CD8-positive, alpha-beta memory T cell (primary cell): ENCODE measurements at places on chromosomes 7 and 10.

GRCh38 chr10:9449530-9449929 lies 1395.0 kb downstream of the GATA3 start:
- no peak for DNase-seq

- no peak for DNase-seq
These were observed 64.4 kb downstream of the STK17A start for GRCh38 chr7:43647339-43647672.

- no peak for DNase-seq
These were observed at the start of gene CCL24 for GRCh38 chr7:75813781-75814236. TSS of gene CCL24 (minus strand) at chr7:75813806. CDS start at chr7:75813715, 91 bp downstream.

- DNase-seq: no peak
These were observed 66.7 kb upstream of the MYO3A start for GRCh38 chr10:25867321-25867720.

DNA sequence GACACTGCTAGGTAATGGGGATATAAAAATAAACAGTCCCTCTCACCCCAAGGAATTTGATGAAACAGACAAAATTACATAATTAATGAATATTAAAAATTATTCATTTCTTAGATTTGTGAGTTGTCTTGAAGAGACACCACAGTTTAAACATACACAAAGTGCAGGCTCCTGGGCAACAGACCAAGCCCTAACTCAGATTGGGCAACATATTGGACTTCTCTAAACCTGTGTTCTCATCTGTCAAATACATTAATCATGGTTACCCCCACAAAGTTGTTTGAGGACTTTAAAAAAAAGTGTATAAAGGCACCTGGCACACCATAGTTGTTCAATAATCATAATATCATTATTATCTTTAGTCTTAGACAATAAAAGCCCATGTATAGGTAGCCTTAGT lies 62.5 kb upstream of the CAPZA2 start:
- DNase-seq: no peak

GRCh38 chr7:151917791-151918509 lies 38.3 kb upstream of the GALNTL5 start:
- no peak for DNase-seq

DNA sequence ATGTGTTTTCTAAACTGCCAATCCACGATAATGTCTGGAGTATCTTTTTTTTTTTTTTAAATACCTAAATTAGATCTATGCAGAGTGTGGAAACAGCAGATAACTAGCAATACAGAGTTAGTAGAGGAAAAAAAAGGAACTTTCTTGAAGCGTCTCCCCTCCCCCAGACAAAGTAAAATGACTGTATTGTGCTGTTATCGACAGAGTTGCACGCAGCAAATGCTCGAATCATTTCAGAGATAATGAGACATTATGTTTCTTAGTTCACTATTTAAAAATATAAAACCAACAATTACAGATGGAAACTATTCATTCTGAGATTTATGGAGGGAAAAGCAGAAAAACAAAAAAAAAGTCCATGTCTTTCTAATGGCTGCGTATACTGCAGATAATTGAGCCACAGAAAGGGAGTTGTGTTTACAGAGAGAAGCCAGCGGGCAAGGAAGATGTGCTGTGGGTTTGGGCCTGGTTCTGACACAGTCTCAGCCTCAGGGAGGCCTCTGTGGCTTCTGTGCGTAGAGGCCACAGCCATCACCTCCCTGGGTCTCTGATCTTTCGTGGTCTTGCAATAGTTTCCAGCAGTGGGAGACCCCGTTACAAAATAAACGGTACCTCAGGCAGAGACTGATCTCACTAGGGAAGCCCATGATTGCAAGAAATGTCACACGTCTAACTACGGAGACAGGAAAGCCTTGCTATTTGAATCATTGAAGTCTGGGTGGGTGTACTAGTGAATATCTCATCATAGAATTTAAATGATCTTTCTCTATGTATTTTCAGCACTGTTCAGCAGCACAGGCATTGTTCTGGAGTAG lies 19.1 kb upstream of the KLF6 start:
- peak; percentile 85 for DNase-seq

DNA sequence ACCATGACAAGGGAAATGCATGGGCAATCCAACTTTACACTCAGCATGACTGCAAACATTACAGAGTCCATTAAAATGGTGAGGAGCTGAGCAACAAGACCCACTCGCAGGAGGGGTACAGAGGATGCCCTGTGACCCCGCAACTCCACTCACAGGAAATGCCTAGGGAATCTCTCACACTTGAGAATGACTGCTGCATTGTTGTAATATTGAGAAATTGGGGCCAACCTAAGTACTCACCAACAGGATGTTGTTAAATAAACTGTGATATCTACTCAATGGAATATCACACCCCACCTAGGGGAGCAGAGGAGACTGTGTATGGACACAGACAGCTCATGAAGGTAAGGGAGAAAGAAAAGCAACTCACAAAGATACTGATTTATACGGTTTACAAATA lies 53.4 kb upstream of the CAMK2B start:
- no peak for DNase-seq

DNA sequence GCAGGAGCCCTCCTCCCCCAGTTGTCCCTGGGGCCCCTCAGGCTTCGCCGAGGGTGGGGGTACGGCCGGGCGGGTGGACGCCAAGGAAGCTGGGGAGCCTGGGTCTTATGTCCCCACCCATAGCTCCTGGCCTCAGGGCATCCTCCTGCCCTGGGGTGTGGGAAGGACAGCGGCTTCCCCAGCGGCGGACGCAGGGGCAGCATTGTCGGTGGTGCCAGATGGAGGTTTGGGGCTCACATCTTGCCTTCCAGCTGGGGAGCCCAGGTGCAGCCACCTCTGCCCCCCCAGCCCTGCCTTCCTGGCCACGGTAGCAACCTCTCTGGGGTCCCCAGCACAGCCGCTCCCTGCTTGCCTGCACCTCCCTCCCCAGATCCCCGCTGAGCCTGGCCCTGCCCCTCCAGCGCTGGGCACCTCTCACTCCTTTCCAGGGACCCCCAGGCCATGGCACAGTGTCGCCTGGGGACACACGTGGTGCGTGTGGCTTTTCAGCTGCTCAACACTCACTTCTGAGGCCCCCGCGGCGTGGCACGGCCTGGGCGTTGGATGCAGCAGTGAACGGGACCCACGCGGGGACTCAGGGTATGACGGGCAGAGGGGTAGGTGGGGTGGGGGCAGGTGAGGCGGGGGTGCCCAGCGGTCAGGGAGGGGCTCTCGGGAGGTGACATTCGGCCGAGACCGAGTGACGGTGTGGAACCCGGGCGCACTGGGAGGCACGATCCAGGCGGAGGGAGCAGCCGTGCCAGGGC lies 53.1 kb downstream of the UNCX start:
- DNase-seq: no peak

DNA sequence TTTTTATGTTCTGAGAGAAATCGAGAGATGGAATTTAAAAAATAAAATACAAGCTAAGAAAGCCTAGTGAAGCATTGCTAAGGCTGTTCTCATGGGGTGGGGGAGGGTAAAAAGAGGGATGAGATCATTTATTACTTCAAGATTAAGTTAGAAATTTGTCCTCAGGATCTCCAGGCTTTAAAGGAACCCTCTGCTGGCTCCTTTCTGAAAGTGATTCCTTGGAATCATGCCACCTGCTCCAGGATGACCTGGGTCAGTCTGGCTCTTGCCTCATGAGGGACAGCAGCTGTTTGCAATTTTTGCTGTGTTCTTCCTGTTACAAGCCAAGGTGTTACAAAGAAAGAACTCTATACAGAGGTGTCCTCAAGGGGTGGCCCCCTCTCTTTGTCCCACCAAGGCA lies 69.8 kb downstream of the CDK1 start:
- DNase-seq: no peak

DNA sequence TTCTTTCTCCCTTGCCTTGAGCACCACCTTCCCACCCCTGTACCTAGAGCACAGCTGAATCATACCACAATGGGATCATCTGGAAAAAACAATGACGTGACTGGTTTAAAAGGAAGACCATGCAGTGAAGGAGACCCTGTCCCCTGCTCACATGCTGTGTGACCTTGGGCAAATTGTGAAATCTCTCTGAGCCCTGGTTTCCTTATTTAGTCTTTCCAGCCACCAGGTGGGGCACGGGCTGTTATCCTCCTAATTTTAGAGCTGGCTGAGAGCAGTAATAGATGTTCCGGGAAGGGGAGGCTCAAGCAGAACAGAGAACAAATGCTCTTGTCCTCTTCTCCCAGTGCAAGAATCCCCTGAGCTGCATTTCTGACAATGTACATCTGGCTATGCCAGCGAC lies 198.3 kb downstream of the RPS24 start:
- no peak for DNase-seq

DNA sequence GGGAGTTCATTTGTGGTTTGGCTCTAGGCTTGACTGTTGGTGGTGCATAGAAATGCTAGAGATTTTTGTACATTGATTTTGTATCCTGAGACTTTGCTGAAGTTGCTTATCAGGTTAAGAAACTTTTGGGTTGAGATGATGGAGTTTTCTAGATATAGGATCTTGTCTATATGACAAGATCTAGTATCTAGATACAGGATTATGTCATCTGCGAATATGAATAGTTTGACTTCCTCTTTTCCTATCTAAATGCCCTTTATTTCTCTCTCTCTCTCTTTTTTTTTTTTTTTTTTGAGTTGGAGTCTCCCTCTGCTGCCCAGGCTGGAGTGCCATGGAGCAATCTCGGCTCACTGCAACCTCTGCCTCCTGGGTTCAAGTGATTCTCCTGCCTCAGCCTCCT lies 62.9 kb downstream of the MGAM2 start:
- no peak for DNase-seq
